Stimulated activated CD4-positive, alpha-beta T cell treated with anti-CD3 and anti-CD28 coated beads, TNF-alpha, amount 100 ng/mL, for 1 hour (primary cell): ENCODE measurements at places on chromosomes 6 and 20.

- no peak for DNase-seq
Measured at GRCh38 chr6:44233567-44234100, 10.2 kb downstream of the SLC29A1 start.

DNA sequence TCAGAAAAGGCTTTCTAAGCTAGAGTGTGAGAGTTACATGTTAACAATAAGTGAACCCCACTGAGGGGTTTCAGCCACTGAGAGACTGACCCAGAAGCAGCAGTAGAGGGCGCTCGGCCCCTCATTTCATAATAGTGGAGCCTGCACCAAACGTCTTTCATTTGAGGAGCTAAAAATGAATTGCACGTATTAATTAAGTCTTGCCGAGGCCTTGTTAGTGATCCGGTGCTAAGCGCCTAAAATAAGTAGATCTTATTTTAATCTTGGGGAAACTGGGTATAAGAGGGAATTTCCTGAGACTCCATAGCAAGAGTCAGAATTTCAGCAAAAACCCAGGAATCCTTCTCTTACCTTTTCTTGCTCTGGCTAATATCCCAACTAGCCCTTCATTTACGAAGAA lies 209.7 kb downstream of the FARS2 start:
- DNase-seq, result peak; percentile 10

- no peak for DNase-seq
Measured at GRCh38 chr6:144911322-144911721, 626.2 kb downstream of the UTRN start.

- no peak for DNase-seq
Measured at GRCh38 chr6:91087908-91088307, 501.0 kb upstream of the MAP3K7 start.

DNA sequence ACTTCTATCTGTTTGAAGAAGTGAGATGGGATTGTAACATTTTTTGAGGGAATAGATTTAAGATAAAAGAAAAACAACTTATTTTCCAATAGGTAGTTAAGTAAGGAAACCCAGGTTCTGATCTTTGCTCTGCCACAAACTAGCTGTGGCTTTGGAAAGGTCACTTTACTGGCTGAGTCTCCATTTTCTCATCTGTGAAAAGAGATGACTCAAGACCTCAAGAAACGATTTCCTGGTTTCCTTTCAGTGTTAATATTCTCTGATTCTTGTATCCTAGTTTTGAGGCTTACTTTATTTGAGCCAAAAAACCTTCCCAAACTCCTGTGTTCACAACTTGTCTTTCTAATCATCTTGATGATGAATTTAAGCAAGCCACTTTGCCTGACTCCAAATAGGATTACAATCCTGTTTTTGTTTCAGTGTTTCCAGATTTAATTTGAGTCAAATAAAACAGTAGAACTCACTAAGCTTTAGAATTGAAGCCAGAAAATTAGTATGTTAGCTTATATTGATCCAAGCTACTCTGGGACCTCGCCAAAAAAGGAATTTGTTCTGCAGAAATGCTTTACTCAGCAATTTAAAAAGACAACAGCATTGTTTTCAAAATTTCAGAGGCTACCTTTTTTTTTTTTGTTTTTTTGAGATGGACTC lies 51.1 kb downstream of the ENPP1 start:
- DNase-seq, result no peak

DNA sequence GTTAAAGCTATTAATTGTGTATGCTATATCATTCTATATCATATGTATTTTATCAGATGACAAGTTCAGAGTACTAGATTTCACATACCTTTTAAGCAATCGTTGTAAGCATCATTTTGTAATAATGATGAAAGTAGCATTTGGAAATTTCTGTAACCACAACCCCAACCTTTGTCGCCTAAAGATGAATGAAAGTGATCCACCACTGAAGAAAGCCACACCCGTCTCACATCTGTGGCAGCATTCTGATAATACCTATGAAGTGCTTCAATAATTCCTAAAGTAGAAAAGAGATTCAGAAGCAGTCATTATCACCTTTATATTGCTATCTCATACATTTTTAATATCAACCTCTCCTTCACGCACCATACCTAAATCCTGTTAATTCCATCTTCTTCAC lies 16.6 kb downstream of the ZUP1 start:
- no peak for DNase-seq

DNA sequence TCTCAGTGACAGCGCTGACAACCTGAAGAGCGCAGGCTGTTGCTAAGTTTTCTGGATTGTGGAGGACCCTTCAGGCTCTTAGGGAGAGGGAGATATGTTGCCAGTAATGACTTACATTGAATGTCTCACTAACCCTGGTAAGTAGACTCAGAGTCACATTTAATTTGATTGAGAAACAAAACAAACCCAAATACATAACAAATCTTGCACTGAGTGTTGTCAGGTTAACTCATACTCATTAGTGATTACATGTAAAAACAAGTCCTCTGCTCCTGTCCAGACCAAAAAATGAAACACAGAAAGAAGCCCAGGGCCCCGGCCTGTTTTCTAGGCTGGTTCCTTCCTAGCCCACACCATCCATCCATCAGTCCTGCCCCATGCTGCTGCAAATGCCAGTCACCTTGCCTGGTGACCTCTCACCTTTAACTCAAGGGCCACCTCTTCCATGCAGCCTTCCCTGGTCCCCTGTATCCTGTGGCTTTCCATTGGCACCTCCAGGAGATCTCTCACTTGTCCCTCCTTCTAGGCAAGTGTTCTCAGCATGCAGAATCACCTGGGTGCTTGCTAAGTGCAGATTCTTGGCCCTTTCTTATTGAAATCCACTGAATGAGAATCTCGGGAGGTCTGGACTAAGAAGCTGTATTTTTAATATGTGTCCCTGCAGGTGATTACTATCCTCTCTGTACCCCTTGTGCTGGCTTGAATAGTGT lies 34.7 kb upstream of the ERVFRD-1 start:
- no peak for DNase-seq

DNA sequence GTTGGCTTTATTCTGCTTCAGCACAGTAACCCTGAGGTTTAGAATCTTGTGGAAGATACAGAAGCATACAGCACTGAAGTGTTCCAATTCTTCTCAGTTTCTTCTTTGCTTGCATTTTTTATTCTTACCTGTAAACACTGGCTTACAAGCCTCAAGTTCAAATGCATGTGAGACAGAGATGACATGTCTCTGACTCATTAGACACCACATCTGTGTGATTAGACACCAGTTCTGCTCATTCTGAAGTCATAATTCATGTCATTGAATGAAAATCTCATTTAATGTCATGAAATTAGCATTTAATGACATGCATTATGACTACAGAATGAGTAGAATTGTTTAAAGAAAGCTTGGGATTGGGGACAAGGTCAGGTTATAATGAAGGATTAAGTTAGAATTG lies 5.8 kb downstream of the GZF1 start:
- DNase-seq, result no peak

- no peak for DNase-seq
Measured at GRCh38 chr6:33417128-33417902, 592 bp downstream of the CUTA start.

DNA sequence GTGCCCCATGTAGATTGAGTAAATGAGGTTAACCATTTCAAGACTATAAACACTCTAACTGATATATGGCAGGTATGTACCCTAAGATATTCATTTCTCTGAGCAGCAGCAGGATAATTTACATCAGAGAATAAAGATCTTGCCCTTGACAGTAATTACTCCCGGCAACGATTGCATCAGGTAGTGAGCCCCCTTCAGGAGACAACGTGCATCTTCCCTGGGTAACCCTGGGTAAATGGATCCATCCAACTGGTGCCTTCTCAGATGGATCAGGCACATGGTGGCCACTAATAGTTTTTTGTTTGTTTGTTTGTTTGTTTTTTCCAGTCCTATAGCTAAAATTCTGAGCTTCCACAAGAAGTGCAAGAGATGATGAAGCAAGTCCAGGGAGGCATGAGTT lies 469.4 kb upstream of the SLC35B3 start:
- DNase-seq, result no peak

DNA sequence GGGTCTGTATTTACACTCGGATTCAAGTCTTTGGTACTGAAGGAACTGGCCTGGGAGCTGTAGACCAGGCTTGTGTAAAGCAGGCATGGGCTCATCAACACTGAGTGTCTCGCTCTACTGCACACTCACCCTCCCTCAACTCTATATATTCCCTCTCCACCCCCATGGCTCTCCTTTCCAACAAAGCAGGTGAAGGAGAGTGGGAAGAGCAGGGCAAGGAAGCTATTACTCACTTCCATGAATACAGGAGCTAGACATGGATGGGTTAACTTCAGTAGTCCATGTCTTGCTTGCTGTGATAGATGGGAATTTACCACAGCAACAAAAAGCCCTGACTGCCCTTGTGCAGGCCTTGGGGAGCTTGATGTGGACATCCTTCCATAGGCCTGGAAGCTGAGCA lies 20.7 kb upstream of the SLC2A12 start:
- DNase-seq, result no peak
